ENCODE measurements at places on chromosomes 3 and 15.

GRCh38 chr15:65935391-65935790 is 66.1 kb downstream of the RAB11A start:
- no peak for DNase-seq

GRCh38 chr3:102619361-102619760 is 184.5 kb downstream of the ZPLD1 start:
- no peak for DNase-seq

DNA sequence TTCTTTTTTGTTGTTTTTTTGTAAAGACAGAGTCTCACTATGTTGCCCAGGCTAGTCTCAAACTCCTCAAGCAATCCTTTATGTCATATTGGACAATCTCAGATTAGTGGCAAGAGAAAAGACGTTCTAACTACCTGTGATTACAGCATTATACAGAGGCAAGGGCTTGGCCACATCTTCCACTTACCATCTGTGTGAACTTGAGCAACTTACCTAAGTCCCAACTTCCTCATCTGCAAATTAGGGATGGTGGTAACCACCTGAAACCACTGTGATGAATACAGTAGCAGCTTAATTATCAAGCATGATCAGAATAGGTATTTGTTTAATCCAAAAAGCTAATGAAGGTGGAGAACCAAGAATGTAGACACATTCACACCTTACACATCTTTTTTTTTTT is 16.1 kb downstream of the LRRC2 start:
- no peak for DNase-seq

DNA sequence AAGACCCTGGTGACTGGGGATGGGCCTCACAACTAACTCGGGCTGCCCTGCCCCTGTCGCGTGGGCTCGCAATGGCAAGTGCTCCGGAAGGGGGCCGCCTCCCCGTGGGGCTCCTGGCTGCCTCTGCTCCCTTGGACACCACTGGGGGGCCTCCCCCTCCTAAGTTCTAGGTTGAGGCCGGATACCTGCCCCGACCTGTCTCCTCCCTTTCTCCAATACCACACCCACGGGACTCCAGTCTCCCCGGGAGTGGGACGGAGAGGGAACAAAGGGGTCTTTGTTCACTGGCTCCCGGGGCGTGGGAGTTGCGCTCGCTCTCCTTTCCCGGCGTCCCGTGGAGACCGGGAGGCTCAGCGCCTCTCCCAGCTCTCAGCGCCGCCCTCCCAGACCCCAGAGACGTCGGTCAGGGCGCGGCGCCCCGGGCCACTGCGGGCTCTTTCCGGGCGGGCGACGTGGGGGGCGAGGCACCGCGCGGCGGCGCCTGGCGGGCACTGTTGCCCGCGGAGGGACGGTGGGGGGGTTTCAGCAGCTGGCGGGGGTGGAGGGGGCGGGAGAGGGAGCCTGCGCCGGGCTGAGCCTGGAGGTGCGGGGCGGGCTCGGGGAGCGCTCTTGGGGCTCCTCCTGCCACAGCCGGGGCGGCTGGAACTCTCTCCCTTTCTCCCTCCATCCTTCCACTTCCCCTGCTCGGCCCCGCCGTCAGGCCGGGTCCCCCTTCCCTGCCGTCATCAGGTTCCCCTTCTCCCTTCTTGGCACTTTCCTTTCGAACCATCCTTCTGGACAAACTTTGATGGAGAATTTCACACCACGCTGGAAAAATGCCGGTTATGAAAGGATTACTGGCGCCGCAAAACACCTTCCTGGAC is at the start of gene KCNH8:
KCNH8 (plus strand) TSS at position 606 of the 863 bp plus-strand sequence; CDS start at position 816, 210 bp downstream.
- no peak for DNase-seq

- DNase-seq, result peak; percentile 58
These were observed 109.5 kb downstream of the STAG1 start for GRCh38 chr3:136642711-136643110.

DNA sequence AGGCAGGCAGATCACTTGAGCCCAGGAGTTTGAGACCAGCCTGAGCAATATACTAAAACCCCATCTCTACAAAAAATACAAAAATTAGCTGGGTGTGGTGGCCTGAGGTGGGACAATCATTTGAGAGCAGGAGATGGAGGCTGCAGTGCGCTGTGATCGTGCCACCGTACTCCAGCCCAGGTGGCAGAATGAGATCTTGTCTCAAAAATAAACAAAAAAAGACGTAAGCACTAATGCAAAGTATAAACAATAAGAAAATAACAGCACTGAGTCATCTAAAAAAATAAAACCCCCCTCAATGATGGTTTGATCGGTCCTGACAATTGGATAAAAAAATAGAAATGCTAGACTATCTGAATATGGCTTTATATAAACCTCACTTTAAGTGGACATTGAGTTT is 3.6 kb downstream of the PPP1R2 start:
- DNase-seq, result no peak

DNA sequence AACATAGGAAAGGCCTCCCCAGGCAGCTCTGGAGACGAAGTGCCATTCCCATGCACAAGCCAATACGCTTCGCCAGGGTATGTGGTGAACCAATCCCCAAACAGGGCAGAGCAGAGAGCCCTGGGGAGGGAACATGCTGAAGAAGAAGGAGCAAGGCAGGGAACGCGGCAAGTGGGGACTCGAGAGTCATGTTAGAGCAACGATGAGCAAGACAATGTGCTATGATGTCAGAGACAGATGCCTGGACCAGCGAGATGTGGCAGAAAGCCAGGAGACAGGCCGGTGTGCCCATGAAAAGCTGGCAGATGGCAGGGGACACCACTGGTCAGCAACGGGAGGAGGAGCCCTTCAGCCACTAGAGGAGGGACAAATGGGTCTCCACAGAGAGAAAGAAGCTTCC is 39.6 kb downstream of the NIPA2 start:
- DNase-seq, result no peak

GRCh38 chr15:100759698-100760356 is 119.8 kb upstream of the ALDH1A3 start:
- peak; percentile 61 for DNase-seq

DNA sequence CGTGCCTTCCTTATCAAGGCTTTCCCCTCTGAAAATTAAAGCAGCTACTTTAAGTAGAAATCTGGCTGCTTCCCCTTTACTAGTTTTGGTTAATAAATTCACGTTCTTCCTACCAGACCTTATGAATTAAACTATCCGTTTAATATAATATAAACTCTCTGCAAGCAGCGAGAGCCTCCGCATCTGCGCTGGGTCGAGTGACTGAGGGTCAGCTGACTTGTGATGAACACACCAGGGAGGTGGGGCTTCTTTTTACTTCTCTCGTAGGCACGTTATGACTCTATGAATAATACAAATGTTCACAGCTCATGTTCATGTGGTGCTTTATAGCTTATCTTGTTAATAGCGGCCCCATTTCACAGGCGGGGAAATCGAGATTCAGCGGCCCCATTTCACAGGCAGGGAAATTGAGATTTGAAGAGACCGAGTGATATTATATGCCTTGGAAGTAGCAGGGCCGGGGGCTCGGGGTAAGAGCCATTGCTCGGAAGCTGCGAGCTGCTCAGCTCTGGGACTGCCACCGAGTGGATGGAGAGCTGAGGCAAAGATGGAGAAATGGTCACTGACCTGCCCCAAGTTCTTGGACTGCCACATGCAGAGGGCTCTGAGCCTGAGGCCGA is 8.3 kb downstream of the MUC4 start:
- DNase-seq, result no peak

- DNase-seq, result no peak
These were observed 9.7 kb upstream of the CRBN start for GRCh38 chr3:3189102-3189727.

DNA sequence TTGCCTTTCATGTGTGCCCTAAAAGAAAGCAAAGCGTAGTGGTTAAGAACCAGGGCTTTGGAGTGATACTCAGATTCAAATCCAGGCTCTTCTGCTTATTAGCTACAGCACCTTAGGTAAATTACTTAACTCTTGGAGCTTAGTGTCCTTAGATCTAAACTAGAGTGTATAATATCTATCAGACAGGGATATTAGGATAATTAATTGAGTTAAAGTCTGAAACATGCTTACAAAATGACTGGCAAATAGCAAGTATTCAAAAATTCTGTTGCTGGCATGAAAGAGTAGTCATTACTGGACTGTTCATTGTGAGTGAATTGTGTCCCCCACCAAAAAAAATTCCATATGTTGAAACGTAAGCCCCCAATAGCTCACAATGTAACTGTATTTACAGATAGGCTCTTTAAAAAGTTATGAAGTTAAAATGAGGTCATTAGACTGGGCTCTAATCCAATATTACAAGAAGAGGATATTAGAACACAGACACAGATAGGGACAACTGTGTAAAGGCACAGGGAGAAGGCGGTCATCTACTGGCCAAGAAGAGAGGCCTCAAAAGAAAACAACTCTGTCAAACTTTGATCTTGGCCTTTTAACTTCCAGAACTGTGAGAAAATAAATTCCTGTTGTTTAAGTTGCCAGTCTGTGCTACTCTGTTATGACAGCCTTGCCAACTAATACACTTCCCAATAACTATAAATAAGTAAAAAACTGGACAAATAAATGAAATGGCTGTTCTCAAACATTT is 60.4 kb upstream of the LRRC3B start:
- no peak for DNase-seq
